ENCODE measurements at places on chromosomes 2 and 18.

GRCh38 chr2:16205631-16206030 lies 265.3 kb downstream of the MYCN start:
- no peak for DNase-seq

DNA sequence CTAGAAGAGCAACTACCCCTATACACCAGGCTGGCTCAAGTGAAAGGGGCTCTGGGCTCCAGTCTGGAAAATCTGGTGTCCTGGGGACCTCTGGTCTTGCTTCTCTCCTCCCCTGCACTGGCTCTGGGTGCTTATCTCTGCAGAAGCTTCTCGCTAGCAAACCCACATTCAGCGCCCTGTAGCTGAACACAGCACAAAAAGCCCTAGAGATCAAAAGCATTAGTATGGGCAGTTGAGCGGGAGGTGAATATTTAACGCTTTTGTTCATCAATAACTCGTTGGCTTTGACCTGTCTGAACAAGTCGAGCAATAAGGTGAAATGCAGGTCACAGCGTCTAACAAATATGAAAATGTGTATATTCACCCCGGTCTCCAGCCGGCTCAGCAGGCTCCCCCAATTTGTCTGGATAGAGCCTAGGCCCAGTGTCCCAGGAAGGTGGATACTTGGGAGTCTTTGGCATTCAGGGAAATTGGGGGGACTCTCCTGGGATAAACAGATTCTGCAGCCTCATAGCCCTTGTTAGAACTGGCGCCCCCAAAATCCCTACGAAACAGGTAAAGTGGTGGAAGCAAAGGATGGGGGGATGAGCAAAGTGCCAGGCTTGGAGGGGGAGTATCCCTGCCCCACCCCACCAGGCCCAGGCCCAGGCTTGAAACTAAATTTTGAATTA lies 2.5 kb upstream of the HOXD4 start:
- no peak for DNase-seq

GRCh38 chr18:11851806-11852337 lies 659 bp downstream of the CHMP1B start:
- DNase-seq: peak; percentile 3

GRCh38 chr2:151775057-151775740 lies 40.9 kb upstream of the NEB start:
- no peak for DNase-seq

DNA sequence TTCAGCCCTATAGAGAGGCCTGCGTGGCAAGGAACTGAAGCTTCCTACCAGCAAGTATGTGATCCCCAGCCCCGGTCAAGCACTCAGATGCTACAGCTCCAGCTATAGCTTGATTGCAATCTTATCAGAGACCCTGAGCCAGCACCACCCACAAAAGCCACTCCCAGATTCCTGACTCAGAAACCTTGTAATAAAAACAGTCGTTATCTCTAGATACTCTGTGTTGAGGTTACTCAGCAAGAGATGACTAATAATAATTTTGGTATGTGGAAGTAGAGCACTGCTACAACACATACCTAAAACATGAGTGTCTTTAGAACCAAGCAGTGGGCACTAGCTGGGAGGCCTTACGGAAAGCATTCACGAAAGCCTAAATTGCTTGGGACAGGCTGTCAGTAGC lies 216.9 kb downstream of the UXS1 start:
- peak; percentile 3 for DNase-seq

GRCh38 chr2:118722976-118723375 lies 124.5 kb downstream of the EN1 start:
- no peak for DNase-seq

GRCh38 chr2:187544371-187545080 lies 9.7 kb downstream of the TFPI start:
- DNase-seq: no peak

- DNase-seq: no peak
Observed at GRCh38 chr2:73079636-73080035, 8.1 kb upstream of the SFXN5 start.

- no peak for DNase-seq
Observed at GRCh38 chr2:98387478-98387877, 41.2 kb downstream of the CNGA3 start.

GRCh38 chr18:27922780-27923179 lies 254.2 kb downstream of the CDH2 start:
- DNase-seq: no peak

DNA sequence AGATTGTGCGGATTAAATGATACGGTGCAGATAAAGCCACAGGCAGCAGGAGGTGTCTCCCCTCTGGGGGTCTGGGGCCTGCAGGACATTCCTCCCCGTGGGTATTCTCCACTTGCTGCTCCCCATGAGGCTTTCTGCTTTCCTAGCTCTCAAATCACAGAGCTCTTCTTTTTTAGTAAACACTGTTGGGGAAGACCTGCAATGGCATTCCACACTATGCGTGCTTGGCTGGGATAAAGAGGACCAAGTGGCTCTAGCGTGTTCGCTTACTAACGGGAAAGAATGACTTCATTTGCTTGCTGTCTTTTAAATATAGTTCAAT lies 146.5 kb downstream of the DDX1 start:
- DNase-seq: no peak

DNA sequence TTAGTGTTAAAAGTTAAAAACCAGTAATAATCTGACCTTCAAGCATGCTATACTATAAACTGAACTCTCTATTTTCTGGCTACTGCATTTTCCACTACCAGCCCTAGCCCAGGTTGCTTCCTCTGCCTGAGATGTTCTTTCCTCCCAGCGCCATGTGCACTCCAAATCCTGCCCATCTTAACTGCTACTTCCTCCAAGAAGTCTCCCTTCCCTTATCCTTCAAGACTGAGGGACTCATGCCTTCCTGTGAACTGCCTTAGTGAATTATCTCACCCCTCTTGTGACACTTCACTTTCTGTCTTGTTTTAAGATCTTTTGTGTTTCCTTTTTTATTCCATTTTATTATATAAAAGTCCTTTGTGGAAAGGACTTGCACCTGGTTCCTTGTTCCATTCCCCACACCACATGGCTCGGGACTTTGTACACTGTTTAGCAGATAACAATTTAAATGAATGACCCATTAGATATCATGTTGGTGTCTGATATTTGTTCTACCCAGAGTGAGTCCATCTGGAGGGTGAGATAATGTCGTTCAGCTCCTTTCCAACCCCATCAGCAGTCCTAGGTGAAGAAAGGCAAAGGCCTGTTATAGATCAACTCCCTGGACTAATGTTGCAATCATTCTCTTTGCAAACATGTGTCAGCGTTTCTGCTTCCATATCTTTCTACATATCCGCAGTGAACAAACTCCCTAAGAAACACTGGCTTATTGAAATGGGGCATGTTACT lies 20.9 kb upstream of the AGFG1 start:
- no peak for DNase-seq

DNA sequence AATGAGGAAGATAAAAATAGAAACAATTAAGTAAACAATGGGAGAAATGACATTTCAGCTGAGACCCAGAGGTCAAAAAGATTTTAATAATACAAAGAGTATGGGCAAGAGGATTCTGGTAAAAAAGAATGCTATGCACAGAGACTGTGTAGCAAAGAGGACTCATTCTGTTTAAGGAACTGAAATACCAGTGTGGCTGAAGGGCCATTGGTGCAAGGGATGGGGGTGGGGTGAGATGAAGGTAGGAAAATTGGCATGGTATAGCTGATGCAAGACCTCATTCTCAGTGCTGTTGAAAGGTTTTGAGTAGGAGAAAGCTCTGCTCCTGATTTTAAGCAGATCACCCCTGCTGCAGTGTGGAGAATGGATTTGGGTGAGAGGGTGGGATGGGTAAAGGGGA lies 10.8 kb downstream of the GALNT1 start:
- no peak for DNase-seq

DNA sequence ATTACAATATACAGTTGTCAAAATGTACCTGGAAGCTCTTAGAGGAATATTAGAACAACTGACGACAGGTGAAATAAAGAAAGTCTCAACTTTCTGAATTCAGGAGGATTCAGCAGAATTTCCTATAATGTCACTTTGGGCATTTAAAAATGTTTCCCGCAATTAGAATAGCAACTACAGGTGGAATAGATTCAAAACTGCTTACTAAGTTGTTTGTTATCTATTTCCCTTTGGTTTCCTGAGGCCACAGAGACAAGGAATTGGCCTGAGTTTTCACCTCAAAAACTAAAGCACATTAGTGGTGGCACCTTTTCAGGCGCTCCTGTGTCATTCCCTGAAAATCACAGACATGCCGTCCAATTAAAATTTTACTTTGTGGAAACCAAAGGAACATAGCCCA lies 729.2 kb upstream of the FANCL start:
- no peak for DNase-seq

Data from stimulated activated CD4-positive, alpha-beta T cell treated with anti-CD3 and anti-CD28 coated beads, Interleukin-15, amount 100 ng/mL, for 1 hour (primary cell).